ENCODE measurements at places on chromosomes 2 and 18. TPM values are rescaled to one million over a fixed set of nuclear protein-coding genes. Genes with fewer than 3 reads are reported as not detected.

The ADGRF3 gene
- 0.09 TPM for polyA plus RNA-seq

The DSC1 gene
- polyA plus RNA-seq: 0.03 TPM

The ANKRD29 gene
- 5.1 TPM for polyA plus RNA-seq

The KIF5C gene
- polyA plus RNA-seq: 0.54 TPM

The ATP6V1B1 gene
- polyA plus RNA-seq: 2.5 TPM

The KIDINS220 gene
- polyA plus RNA-seq: 41.1 TPM

The IKZF2 gene
- polyA plus RNA-seq: under 0.01 TPM

The HTRA2 gene
- polyA plus RNA-seq: 30.8 TPM

The PLCD4 gene
- 1.0 TPM for polyA plus RNA-seq

The PRKAG3 gene
- not detected for polyA plus RNA-seq

The CYS1 gene
- polyA plus RNA-seq: 0.76 TPM

The EGR4 gene
- 0.04 TPM for polyA plus RNA-seq

The AQP12B gene
- 1.3 TPM for polyA plus RNA-seq

The CRIM1 gene
- polyA plus RNA-seq: 17.4 TPM

The UPP2 gene
- 0.19 TPM for polyA plus RNA-seq

The IL37 gene
- polyA plus RNA-seq: 1.6 TPM

The TPO gene
- 1.7 TPM for polyA plus RNA-seq

The CRYGA gene
- polyA plus RNA-seq: not detected

The CBLN2 gene
- not detected for polyA plus RNA-seq

The POTEJ gene
- polyA plus RNA-seq: not detected

The HOXD11 gene
- polyA plus RNA-seq: not detected

The CYRIA gene
- 2.5 TPM for polyA plus RNA-seq

The UCN gene
- 1.8 TPM for polyA plus RNA-seq

The IL36A gene
- polyA plus RNA-seq: not detected

The CCDC74B gene
- polyA plus RNA-seq: 1.5 TPM

The HOXD13 gene
- not detected for polyA plus RNA-seq

The LCT gene
- polyA plus RNA-seq: 332 TPM

The SLC23A3 gene
- polyA plus RNA-seq: 4.3 TPM

The INHBB gene
- 0.07 TPM for polyA plus RNA-seq

The TACR1 gene
- polyA plus RNA-seq: 0.69 TPM

The FAM210A gene
- polyA plus RNA-seq: 9.9 TPM

The NCKAP5 gene
- 7.8 TPM for polyA plus RNA-seq

The PROKR1 gene
- 0.15 TPM for polyA plus RNA-seq

The LYPD6 gene
- polyA plus RNA-seq: 3.8 TPM

The PIK3C3 gene
- 23.9 TPM for polyA plus RNA-seq

The SRD5A2 gene
- polyA plus RNA-seq: 0.89 TPM

The COA5 gene
- polyA plus RNA-seq: 31.1 TPM

The MRO gene
- polyA plus RNA-seq: 19.2 TPM

The CAPN14 gene
- not detected for polyA plus RNA-seq

The TLX2 gene
- polyA plus RNA-seq: 5.4 TPM

The UNC80 gene
- 0.40 TPM for polyA plus RNA-seq

The OSR1 gene
- polyA plus RNA-seq: 12.2 TPM

The DNAJC27 gene
- 0.81 TPM for polyA plus RNA-seq
